GM12865 (cell line): ENCODE measurements at places on chromosomes 11 and 22.

DNA sequence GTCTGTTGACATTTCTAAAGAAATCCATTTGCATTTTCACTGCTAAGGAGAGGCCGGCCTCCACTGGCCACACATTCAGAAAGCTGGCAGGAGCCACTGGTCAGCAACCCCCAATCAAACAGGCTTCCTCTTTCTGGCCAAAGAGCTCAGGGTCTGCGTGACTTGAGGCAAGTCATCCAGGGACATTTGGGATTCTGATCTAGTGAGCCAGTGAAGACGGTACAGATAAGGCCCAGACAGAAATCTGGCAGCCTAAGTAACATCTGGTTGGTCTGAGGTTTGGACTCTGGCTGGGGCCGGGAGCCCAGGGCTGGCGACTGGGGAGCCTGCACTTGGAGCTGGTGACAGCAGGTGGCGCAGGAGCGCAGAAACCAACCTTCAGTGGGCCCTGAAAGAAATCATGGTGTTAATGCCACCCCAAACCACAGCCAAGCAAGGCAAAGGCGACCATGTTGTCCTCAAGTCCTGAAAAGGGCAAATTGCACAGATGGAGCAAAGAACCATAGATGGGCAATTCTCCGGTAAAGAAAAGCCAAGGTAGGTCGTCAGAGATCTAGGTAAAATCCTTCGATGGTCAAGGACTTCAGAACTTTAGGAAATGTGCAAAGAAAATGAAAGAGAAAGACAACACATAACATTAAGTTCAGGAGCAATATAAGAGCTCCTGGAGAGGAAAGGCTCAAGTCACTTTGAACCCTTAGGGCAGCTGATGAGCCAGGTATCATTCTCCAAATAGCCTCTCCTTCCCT is 99.4 kb upstream of the BLID start:
- DNase-seq: peak; percentile 60

DNA sequence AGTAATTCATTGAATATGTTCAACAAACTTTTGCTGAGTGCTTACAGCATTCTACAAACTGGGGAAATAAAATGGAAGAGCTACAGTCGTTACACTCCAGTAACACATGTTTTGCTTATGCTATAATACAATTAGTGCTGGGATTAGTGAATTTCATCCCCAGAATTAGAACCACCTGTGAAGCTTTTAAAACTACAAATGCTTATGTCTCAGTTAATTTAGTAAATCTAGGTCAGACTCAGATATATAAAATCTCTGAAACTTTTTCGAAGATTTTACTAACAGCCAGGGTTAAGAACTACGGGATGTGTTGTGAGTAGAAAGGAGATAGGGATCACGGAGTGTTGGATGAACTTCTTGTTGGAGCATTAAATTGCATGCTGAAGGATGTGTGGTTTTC is 33.7 kb upstream of the EED start:
- DNase-seq: no peak

GRCh38 chr11:70716986-70717775 is 318.9 kb downstream of the CTTN start:
- DNase-seq: no peak

DNA sequence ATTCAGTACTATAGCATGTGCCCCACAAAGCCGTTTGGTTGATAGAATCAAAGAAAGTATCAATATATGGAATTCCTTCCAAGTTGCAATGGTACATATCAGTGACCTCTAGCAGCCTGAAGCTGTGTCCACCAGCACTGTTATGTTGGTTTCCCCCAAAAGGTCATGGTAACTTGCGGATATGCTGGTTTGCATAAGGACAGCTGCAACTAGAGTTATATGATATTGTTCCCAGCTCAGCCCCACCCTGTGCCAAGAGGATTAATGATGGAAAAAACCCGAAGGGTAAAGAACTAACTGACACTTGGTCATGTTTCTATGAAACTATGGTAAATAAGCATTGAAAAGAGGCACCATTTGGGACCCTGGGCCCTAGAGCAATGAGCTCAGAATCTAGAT is 93.5 kb downstream of the PDHX start:
- DNase-seq: no peak

DNA sequence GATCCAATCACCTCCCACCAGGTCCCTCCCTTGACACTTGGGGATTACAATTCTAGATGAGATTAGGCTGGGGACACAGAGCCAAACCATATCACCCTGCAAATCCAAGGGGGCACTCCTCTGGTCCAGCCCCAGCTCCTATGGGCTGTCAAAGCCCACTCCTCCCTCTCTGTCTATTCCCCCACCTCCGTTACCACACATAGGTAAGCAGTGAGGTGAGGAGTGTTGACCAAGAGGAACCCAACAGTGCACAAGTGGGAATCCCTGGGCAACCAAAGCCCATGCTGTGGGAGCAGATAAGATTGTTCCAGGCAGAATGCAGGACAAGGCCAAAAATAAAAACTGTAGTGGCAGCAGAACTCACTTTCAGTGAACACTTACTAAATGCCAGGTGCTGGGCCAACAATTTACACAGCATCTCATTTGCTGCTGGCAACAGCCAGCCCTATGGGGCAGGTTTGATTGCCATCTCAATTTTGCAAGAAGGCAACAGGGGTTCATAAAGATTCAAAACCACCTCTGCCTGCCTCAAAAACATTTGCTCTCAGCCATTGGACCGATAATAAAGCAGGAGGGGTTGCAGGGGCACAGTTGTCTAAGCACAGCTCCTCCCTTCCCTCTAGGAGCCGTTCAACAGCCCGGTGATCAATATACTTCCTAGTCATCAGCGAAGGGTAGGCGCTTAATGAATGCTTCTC is 8.9 kb downstream of the SDF2L1 start:
- DNase-seq: peak; percentile 37

- DNase-seq: no peak
These were observed at the start of gene KCNK7 for GRCh38 chr11:65595543-65596281. Gene KCNK7, minus strand, starts transcription at chr11:65595800. Its CDS starts 28 bp downstream, at chr11:65595772.

DNA sequence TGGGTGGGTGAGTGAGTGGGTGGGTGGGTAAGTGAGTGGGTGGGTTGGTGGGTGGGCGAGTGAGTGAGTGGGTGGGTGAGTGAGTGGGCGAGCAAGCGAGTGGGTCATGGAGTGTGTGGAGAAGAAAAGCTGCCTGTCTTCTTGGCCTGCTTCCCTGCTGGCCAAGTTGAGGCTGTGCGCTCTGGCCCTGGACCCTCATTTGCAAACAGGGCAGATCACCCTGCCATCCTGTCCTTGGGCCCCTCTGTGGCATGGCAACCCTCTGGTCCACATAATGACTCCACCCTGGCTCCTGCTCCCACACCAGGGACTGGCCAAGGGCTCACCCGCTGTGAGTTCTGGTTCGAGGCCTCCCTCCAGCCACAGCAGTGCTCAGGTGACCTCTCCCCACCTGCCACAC is 35.1 kb downstream of the CAPN1 start:
- DNase-seq: no peak

GRCh38 chr11:3197044-3197695 is 21.4 kb downstream of the MRGPRG start:
- no peak for DNase-seq

- DNase-seq: no peak
These were observed 177.4 kb upstream of the NECTIN1 start for GRCh38 chr11:119906376-119906775.

- no peak for DNase-seq
These were observed 87.6 kb upstream of the TIMP3 start for GRCh38 chr22:32713737-32714457.

DNA sequence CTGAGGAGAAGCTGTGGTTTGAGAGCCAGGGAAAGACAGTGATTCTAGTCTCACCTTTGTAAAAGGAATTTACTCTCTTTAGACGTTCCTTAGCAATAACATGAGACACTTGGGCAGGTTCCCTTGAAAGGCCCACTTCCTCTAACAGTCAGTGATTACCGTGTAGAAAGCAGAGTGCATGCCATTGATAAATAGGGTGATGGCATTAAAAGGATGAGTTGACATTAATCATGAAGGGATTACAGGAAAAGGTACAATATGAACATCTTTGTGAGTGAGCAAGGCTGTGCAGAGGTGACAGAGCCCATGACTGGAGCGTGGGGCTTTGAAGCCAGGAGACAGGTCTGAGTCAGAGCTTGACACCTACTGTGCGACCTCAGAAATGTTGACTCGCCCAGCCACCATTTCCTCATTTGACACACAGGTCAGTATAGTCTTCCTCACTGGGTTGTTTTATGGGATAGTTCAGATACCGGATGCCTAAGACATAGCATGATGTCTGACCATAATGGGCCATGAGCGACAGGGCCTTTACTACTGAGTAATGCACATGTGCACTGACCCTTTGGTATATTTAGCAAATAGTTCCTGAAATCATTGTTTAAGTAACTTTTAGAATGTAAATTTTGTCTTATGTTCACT is 341.7 kb upstream of the MTNR1B start:
- peak; percentile 19 for DNase-seq

GRCh38 chr11:5611627-5612026 is 13.2 kb upstream of the TRIM34 start:
- DNase-seq: no peak

DNA sequence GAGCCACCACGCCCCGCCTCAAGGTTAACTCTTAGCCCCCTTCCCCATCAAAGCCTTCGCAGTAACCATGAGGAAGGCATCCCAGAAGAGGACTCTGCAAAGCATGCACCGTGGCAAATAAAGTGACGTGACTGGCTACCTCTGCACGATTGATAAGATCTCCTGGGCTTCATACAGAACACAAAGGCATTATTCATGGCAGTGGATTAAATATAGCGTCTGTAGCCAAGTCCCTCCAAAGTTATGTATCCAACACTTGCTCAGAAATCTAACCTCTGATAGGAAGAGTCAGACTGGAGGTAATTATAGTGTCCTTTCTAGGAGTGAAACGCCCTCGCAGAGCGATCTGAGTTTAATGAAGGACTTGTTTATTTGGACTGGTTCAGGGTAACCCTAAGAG is 22.4 kb downstream of the CPT1A start:
- no peak for DNase-seq

DNA sequence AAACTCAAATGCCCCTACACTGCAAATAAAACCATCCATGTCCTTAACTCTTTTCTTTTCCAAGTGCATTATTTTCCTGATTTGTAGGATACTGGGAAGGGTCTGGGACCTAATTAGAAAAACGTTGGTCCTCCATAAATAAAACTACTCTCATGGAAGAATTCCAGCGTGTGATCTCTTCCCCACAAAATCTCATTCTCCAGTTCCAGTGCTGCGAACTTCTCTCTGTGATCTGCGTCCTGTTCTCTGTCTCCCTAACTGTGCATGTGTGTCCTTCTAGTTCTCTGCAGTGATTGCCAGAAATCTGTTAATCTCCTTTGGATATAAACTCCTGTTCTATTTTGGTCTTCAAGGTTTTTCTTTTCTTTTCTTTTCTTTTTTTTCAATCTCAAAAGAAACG is 148.1 kb downstream of the BBOX1 start:
- DNase-seq: no peak

- peak; percentile 83 for DNase-seq
These were observed 78.7 kb upstream of the PPARA start for GRCh38 chr22:46071451-46072109.

DNA sequence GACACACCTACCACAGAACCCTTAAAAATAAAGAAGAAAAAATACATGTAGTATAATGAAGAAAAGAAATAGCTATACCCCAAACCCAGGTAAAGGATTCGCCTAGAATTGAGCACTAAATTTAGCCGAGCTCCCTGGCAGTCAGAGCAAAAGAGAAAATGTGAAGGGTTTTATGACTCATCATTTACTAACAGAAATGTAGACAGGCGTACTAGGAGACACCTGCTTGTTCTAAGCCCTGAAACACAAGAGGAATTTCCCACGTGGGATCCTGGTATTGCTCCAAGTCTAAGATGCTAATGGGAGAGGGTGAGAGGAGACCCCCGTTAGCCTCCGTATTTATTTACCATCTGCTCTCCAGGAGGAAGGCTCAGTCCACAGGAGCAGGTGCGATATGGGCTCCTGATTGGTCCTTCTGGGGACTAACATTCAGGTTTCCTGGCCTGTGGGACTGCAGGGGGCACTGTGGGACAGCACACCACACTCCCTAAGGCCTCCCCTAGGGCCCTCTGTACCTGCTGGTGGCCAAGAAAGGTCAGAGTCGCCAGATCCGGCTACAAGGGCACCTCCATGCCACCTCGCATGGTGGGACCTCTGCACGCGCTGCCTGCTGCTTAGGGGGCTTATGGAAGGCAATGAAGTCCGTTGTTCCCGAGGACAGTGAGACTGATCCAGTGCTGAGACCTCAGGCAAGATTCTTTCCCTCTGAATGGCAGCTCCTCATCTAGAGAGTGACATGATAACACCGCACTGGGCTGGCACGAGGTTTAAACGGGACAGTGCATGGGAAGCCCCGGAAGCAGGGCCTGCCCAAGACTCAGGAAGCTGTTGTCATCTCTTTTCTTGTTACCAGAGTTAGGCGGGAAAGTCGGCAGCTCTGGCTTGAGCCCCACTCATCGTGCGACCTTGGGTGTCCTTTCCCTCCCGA is 25.8 kb downstream of the KCNC1 start:
- DNase-seq: peak; percentile 65

DNA sequence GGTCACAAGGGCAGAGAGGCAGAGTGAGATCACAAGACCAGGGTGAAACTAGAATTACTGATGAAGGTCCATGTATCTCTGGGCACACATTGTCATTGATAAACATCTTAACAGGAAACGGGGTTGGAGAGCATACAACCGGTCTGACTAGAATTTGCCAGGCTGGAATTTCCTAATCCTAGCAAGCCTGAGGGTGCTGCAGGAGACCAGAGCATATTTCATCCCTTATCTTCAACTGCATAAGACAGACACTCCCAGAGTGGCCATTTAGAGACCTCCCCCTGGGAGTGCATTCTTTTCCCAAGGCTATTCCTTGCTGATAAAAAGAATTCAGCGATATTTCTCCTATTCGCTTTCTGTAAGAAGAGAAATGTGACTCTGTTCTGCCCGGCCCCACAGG is 84.6 kb upstream of the IZUMO1R start:
- DNase-seq: no peak

DNA sequence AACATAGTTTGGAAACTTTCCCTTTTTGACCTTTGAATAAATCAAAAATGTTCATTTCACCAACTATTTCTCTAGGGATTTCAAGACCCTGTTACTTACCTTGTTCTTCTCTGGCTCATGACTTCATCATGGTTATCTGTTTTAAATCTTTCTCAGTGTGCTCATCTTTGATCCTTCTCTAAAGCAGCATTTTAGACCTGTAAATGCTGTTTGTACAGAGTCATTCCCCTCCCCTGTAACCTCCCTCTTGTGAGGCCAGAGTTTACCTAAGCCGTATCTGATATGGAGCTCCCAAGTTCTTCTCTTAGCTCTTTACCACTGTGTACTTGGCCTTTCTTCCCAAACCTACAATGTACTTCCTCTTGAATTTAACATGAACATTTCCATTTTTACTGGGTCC is 56.0 kb downstream of the ACER3 start:
- DNase-seq: no peak

GRCh38 chr11:128367573-128367972 is 219.8 kb downstream of the ETS1 start:
- peak; percentile 59 for DNase-seq

- DNase-seq: peak; percentile 55
These were observed 17.0 kb upstream of the PSMA1 start for GRCh38 chr11:14537134-14537599.

- no peak for DNase-seq
These were observed 565.8 kb upstream of the LRRC4C start for GRCh38 chr11:42025121-42025803.

DNA sequence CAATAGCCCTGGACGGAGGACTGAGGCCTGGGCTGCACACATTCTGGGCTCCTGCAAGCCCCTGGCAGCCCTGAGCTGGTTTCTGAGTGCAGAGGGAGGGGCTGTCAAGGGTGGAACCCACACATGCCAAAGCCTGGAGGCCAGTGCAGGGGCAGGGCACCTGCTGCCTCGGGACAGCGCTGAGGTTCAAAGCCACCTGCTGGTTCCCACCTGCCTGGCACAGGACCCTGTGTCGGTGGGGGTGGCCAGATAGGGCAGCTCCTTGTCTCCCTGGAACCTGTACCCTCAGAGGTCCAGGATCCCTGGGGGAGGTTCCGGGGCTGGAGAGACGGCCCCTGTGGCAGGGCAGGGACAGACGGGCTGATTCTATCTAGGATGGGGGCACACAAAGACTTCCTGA is 40.8 kb downstream of the RTN4R start:
- no peak for DNase-seq
